Smooth muscle cell of the umbilical artery (primary cell): ENCODE measurements at places on chromosomes 6 and 20. TPM values are rescaled to one million over a fixed set of nuclear protein-coding genes. Genes with fewer than 3 reads are reported as not detected.

Gene EGFL8
- total RNA-seq, result 1.2 and 1.4 TPM in 2 replicates

Gene NPBWR2
- not detected in 2 replicates for total RNA-seq

Gene BPI
- total RNA-seq, result not detected in 2 replicates

Gene MYLK2
- total RNA-seq, result 0.14 TPM in 1 of 2 replicates, not detected in the other

Gene C6orf58
- 0.14 TPM in 1 of 2 replicates, not detected in the other for total RNA-seq

Gene VNN1
- not detected in 2 replicates for total RNA-seq

Gene DLL1
- under 0.01 and 0.14 TPM in 2 replicates for total RNA-seq

Gene MYCT1
- total RNA-seq, result 0.46 and 0.59 TPM in 2 replicates

Gene NUDT3
- total RNA-seq, result 13.1 and 16.1 TPM in 2 replicates

Gene NRSN1
- not detected in 2 replicates for total RNA-seq

Gene GGTLC1
- not detected in 2 replicates for total RNA-seq

Gene OR12D3
- not detected in 2 replicates for total RNA-seq

Gene IRAK1BP1
- 3.2 and 3.9 TPM in 2 replicates for total RNA-seq

Gene OPRM1
- not detected in 2 replicates for total RNA-seq

Gene L3MBTL3
- total RNA-seq, result 11.6 and 12.7 TPM in 2 replicates

Gene GTPBP2
- total RNA-seq, result 68.4 and 71.3 TPM in 2 replicates

Gene SYS1
- total RNA-seq, result 18.5 and 23.5 TPM in 2 replicates

Gene CDH26
- under 0.01 and 0.09 TPM in 2 replicates for total RNA-seq

Gene MUC21
- total RNA-seq, result not detected in 2 replicates

Gene DPPA5
- total RNA-seq, result not detected in 2 replicates

Gene FAM210B
- 44.6 and 46.9 TPM in 2 replicates for total RNA-seq

Gene PSMB9
- total RNA-seq, result 11.6 and 12.9 TPM in 2 replicates
